Glutamatergic neuron (in vitro differentiated cells): ENCODE measurements at places on chromosomes 2 and 18.
A peak's percentile ranks its signal among the peaks of the same experiment; 100 is the strongest.

DNA sequence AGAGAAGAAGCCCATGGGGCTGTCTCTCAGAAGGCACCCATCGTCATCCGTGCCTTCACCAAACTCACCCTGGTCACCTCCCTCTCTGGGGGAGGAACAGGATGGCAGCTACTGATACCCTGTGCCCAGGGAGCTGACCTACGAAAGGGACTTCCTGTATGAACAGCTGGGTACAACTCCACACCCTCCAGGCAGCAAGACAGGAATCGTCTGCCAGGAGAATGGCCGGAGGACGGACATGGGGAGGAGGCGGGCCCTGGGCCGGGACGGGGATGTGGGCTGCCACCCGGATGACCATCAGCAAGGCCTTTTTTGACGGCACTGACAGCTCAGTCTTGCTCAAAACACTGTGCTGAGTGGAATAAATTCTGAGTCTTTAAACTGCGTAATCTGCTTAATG is 243.6 kb downstream of the HDAC4 start:
- DNase-seq = peak; percentile 14

DNA sequence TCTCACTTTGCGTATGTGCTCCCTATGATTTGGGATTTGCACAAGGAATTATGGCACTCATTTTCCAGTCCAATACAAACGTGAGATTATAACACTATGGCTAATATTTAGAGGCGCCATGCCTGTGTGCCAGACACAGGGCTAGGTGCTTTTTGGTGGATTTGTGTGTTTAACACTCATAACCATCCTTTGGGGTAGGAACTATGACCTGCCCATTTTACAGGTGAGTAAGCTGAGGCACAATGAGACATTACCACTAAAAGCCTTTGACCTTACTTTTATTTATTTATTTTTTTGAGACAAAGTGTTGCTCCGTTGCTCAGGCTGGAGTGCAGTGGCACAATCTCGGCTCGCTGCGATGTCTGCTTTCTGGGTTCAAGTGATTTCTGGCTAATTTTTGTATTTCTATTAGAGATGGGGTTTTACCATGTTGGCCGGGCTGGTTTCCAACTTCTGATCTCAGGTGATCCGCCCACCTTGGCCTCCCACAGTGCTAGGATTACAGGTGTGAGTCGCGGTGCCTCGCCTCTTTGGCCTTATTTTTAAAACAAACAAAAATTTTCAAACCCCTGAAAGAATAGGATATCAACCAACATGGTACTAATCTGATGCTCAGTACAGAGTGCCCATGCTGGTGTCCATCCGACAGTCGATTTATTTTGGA is 26.6 kb upstream of the GLI2 start:
- no peak for DNase-seq

DNA sequence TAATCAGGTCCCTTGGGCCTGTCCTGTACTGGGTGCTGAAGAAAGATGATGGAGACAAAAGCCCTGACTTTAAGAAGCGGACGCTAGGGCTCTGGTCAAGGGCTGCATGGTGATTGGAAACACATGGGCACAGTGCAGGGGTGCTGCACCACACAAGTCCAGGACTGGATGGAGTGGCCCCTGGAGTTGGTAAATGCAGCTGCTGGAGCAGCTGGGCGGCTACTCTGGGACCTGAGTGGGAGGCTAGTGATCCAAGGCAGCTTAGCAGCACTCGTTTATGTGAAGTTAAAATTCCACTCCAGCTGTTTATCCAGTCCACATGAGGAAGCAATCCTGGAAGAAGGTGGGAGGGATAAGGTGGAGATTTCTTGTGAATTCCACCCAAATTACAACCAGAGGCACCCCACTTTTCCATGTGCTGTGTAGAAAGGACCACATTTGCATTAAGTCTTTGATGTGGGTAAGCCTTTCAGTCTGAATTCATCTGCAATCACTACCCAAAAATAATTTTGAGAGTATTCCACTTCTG is 24.9 kb downstream of the MERTK start:
- no peak for DNase-seq

GRCh38 chr18:50097702-50098101 is 97.2 kb downstream of the MYO5B start:
- no peak for DNase-seq

DNA sequence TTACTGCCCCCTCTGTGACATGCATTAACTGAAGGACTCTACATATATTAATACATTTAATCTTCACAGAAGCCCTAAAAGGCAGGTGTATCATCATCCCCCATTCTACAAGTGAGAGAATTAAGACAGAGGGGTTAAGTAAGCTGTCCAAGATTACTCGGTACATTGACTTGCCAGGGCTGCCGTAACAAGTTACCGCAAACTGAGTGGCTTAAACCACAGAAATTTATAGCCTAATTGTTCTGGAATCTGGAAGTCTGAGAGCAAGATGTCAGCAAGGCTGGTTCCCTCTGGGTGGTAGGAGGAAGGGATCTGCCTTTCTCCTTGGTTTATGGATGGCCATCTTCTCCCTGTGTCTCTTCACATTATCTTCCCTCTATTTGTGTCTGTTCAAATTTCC is 605.5 kb downstream of the EPHA4 start:
- DNase-seq = no peak

DNA sequence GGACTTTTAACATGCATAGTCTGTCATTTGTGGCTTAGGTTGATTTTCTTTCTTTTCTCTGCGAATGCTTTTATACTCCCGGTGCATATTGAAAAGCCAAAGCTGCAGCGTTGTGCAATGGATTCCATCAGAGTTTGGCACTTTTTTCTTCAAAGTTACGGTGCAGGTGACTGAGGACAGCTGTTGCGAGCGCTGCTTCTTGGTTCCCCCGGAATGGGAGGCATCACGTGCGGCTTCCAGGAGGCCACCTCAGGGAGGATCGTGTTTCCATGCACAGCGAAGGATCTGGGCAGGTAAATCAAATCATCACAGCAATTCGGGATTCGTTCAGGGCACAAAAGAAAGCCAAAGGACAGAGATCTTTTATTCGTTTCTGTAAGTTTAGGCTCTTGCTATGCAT is 109.6 kb upstream of the ALKAL2 start:
- no peak for DNase-seq

- DNase-seq = no peak
These were observed 143.9 kb downstream of the PXDN start for GRCh38 chr2:1600191-1601066.

DNA sequence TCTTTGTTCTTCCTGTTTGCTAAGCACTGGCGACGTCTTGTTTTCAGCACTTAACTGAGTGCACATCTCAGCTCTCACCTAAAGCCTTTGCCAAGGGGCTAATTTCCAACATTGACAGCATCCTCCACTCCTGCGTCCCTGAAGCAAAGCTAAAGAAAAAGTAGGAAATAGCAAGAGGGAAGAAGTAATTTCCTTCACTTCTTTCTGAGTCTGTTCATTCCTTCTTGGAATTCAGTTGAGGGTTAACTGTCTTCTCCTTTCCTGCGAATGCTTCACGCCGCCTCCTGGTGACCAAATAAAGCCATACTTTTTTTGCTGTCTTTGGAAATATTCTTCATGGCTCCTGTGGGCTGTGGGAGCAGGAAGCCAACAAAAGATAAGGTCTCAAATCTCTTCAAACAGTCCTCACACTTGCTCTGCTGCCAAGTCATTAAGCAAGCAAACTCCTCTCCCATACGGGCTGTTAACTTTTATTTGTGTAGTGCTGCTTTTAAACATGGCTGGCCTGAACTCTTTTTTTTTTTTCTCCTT is 100.9 kb downstream of the DPP10 start:
- no peak for DNase-seq

DNA sequence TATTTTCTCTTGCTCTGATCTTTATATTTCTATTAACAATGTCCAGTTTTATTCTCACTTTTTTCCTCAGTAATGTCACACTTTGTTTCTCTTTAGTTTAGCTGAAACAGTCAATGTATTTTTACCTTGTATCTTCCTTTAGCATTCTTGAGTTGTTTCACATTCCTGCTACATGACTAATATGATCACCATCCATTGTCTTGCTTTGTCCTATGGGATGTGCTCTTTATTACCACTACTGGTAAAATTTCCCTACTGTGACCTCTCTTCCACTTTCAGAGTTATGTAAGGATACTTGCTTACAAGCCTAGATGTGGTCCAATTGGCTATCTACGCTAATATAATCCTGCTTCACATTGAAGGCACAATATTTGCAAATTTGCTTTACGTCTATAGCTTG is 457.9 kb downstream of the PIK3C3 start:
- DNase-seq = no peak

GRCh38 chr2:192215096-192215877 is 20.6 kb upstream of the TMEFF2 start:
- DNase-seq = no peak

GRCh38 chr2:238946318-238947242 is 98.7 kb downstream of the TWIST2 start:
- DNase-seq = no peak

DNA sequence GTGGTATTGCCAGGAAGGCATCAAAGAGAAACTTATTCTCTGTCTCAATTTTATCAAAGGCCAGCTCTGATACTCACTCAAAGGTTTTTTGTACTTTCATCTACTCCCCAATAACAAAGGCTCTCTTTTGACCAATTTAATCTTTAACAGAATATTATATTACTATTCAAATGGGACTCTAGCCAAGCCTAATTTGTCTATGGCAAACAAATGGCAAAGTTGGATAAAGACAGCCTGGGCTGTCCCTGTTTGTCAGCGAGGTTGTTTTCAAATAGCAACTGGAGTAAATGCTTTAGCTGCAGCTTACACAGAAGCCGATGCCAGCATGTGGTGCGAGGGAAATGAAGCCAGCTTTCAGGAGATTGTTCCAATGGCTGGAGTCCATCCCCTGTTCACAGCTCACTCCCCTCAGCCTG is 80.1 kb upstream of the CTNNA2 start:
- DNase-seq = no peak

- DNase-seq = no peak
These were observed 98.0 kb upstream of the TTN start for GRCh38 chr2:178905261-178905660.

GRCh38 chr18:7646174-7646886 is 79.2 kb downstream of the PTPRM start:
- DNase-seq = no peak
